Cerebellum (tissue), 4 donors: ENCODE measurements at places on chromosomes 13 and 19.

GRCh38 chr13:112205990-112206389 is 139.0 kb downstream of the SOX1 start:
- no peak for DNase-seq

DNA sequence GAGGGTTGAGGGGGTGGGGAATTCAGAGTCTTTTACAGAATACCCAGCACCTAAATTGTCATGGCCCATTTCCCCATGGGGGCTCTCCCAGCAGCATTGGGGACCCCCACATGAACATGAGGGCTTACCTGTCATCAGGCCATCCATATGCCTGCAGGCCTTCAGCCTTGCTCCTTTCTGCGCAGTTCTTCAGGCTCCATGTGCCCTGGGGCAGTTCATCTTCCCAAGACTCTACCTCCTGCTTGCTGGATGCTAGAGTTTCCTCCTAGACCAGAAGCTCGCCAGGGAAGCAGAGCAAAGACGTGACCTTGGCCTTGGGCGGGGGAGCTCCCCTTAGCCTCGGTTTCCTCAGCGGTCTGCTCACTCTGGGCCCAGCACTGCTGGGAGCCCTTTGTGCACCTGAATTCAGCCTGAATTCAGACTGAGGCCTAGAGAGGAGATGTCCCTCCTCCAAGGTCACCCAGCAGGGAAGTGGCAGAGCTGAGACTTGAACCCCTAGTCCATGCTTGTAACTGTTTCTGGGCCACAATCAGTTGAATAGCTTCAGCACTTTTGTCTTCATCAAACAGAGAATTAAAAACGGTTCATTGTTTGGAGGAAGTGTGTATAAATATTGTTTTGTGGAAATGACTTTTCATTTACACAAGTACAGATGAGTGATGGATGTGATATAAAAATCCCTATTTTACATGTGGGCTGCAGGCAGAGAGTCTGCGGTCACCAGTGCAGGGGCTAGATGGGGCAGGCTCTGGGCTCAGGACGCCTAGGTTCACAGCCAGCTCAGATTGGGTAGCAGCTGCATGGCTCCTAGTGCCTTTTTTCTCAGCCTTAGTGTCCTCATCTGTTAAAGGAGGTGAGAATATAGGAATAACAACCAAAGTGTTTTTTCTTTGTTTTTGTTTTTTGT is 9.5 kb downstream of the PPP5C start:
- DNase-seq = no peak

DNA sequence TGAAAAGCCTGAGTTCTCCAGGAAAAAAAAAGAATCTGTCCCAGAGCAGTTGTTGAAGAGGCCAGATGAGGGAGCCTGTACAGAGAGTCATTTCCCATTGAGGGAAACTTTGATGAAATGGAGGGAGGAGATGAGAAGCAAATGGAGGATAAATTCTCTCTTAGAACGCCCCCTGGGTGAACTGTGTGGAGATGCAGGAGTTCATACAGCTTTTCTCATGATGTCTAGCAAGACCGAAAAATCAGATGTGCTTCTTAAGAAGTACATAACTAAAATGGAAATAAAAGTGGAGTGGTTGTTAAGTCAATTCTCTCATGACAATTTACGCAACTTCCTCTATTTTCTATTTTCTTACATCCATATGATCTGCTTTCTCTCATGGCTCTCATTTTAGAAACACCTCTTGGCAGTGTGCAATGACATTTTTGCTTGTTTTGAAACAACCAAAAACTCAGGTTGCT is 1263.1 kb downstream of the PCDH9 start:
- no peak for DNase-seq

GRCh38 chr19:13784731-13785452 is 10.4 kb upstream of the ZSWIM4 start:
- DNase-seq = no peak

- DNase-seq = no peak
Measured at GRCh38 chr19:2188708-2189385, 25.1 kb downstream of the DOT1L start.

GRCh38 chr19:33569821-33570220 is 48.2 kb upstream of the PEPD start:
- DNase-seq = no peak

DNA sequence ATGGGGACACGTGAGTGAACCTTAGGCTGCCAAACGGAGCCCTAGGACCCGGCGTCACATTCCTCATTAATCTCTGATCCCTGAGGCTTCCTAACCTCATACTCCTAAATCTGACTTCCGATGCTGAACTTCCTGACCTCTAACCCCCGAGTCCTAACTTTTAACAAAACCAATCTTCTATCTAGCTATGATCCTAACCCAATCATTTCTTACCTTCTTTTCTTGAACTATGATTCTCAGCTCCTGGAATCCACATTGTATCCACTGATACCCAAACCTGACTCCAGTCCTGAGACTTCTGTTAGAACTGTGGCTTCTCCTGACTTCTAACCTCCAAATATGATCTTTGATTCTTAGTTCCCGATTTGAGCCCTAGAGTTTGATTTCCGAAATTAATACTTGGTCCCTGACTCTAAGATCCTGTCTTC is 447 bp downstream of the NFKBIB start:
- no peak for DNase-seq

GRCh38 chr13:67351909-67352308 is 121.8 kb upstream of the PCDH9 start:
- DNase-seq = no peak

- DNase-seq = no peak
Measured at GRCh38 chr19:29800100-29800825, 11.5 kb upstream of the CCNE1 start.

- no peak for DNase-seq
Measured at GRCh38 chr19:31451686-31452330, 102.6 kb upstream of the TSHZ3 start.

DNA sequence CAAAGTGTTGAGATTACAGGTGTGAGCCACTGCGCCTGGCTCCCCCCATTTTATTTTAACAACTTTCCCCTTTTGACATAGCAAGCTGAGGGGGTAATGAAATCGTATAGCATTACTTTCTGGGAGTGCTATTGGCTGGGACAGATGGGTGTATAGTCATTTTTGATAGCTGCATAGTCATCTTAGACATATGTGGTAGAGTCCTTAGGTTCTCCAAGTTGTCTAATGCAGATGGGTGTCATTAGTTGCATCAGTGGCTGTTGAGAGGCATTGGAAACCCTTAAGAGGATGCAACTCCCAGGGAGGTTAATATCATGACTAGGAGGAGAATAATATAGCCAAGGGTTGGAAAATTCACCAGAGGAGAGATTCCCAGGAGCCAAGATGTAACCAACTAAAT is 28.6 kb upstream of the PNMA8B start:
- DNase-seq = no peak

DNA sequence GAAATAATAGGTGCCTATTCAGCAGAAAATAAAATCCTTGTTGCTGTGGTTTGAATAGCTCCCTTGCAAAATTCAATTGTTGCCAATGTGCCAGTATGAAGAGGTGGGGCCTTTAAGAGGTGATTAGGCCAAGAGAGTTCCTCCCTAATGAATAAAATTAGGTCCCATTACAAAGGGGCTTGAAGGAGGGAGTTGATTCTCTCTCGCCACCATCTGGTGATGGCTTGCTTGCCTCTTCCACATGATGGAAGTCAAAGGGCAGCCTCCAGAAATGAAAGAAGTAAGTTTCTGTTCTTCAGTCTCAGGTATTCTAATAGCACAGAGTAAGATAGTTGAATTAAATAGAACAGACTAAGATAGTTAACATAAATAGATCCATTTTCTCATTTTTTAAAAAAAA is 3.0 kb upstream of the EEF1AKMT1 start:
- DNase-seq = no peak

DNA sequence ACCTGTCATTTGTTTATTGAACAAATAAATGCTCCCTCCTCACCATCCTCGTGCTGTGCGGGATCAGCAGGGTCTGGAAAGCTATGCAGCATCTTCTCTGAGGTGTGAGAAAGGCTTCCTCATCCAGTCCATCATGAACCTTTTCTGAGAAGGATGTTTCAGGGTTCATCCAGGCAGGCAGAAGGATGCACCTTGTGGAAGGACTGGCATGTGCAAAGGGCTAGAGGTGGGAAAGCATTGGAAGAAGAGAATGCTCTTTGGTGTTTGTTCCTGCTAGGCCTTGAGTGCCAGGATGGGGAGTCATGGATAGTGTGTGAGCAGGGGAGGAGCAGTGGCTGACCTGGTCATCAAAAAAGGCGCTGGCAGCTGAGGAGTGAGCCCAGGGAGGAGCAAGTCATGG is 6.6 kb downstream of the PALM start:
- no peak for DNase-seq

DNA sequence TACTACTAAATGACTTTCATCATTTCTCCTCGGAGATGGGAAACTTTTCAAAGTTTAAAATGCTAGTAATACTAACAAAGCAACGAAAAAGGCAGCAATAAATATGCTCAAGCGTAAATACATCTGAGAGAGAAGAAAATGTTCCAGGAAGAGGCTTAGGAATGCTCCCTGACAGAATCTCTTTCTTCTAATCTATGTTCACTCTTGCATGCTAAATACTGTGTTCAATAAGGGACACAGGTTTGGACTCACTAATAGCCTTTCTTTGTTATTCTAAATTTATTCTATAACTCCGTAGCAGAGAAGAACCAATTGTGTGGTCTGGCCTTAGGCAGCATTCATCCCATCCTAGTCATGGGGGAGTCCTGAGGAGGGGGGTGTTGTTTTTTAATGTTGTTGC is 823.0 kb downstream of the PCDH9 start:
- DNase-seq = no peak

- no peak for DNase-seq
Measured at GRCh38 chr19:37977391-37977790, 70.4 kb downstream of the SIPA1L3 start.

GRCh38 chr13:90974249-90974975 is 373.1 kb upstream of the MIR17HG start:
- DNase-seq = no peak

DNA sequence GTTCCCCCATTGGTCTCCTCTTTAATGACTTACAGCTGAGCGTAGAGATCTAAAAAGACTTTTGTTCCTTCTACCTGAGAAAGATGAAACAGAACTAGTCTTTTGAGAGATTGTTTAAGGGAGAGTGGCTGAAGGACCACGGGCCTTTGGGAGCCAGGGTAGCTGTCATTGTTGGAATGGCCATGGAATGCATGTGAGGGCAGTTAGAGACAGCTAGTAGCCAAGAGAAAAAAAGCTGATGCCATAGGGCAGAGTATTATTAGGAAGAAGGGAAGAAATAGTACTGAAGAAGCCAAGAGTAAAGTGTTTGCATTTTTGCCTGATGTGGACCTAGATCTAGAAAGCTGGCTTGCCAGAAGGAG is 5.6 kb downstream of the ZNF507 start:
- no peak for DNase-seq

GRCh38 chr13:98794498-98794897 is 42.0 kb upstream of the SLC15A1 start:
- DNase-seq = no peak

GRCh38 chr13:65836066-65836465 is 1394.1 kb downstream of the PCDH9 start:
- DNase-seq = no peak

- DNase-seq = no peak
Measured at GRCh38 chr13:79385694-79386093, 20.4 kb downstream of the RBM26 start.

- DNase-seq = no peak
Measured at GRCh38 chr13:89828506-89828905, 1519.0 kb upstream of the MIR17HG start.

DNA sequence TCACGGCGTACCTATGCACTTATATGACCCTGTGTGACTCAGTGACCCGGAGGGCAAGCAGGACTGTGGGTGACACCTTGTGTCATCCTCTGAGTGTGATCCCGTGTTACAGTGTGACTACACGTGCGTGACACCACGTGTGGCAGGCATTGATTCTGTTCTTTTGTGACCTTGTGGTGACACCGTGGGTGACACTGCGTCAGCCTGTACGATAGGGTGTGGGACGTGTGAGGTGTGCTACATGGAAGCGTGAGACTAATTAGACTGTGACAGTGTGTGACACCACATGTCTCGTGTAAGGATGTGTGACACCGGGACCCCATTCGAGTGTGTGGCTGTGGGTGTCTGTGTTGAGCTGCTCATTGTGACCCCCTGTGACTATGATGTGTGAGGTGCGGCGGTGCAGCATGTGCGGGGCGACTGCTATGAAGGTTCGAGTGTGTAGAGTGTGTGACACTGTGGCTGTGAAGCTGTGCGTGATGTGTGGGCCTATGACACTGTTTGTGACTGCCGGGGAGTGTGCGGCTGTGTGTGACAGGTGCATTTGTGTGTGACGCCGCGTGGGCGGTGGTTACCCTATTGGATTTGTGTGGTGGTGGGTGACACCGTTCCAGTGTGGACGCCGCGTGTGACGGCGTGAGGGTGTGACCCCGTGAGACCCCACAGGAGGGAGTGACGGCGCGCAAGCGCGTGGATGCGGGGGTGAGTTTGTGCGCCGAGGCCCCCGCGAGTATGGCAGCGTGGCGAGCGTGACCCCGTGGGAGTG is 399 bp upstream of the SPTBN4 start:
- DNase-seq = peak; percentile 41

- peak; percentile 17 for DNase-seq
Measured at GRCh38 chr19:20351244-20351643, 184.2 kb downstream of the ZNF486 start.

GRCh38 chr13:49308921-49309408 is 61.2 kb downstream of the CDADC1 start:
- DNase-seq = no peak

GRCh38 chr13:41900918-41901317 is 60.0 kb downstream of the VWA8 start:
- DNase-seq = no peak

- DNase-seq = no peak
Measured at GRCh38 chr19:12237143-12237839, 57.4 kb downstream of the ZNF44 start.

- DNase-seq = no peak
Measured at GRCh38 chr13:73722120-73722519, 412.1 kb downstream of the KLF12 start.

DNA sequence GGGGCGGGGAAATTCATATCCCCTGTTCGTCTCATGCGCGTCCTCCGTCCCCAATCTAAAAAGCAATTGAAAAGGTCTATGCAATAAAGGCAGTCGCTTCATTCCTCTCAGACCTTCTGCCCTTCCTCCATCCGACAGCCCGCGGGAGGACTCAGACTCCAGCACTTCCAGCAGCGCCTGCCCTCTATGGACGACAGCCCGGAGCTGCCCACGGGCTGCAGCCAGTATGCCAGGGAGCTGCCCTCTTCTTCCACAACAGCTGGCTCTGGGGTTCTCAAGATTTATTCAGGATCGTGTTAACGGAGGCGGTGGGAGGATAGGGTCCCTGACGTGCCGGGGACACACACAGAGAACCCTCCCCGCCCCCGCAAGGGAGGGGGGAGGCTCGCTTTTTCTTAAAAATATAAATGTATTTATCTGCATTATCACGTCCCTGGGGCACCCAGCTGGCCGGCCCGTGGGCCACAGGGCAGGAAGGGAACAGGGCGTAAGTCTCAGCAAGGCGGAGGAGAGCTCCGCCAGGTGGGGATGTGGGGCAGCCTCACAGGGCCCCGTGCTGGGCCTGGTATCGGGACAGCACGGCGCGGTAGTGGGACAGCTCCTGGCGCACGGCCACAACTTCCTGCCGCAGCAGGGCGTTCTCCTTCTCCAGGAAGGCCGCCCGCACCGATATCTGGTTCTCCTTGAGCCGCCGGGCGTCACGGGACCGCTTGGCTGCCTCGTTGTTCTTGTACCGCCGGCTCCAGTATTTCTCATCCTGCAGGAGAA is 6.7 kb downstream of the DBP start:
- peak; percentile 53 for DNase-seq
